ENCODE measurements at places on chromosomes 7 and 10. TPM values are rescaled to one million over a fixed set of nuclear protein-coding genes. Genes with fewer than 3 reads are reported as not detected.

DNA sequence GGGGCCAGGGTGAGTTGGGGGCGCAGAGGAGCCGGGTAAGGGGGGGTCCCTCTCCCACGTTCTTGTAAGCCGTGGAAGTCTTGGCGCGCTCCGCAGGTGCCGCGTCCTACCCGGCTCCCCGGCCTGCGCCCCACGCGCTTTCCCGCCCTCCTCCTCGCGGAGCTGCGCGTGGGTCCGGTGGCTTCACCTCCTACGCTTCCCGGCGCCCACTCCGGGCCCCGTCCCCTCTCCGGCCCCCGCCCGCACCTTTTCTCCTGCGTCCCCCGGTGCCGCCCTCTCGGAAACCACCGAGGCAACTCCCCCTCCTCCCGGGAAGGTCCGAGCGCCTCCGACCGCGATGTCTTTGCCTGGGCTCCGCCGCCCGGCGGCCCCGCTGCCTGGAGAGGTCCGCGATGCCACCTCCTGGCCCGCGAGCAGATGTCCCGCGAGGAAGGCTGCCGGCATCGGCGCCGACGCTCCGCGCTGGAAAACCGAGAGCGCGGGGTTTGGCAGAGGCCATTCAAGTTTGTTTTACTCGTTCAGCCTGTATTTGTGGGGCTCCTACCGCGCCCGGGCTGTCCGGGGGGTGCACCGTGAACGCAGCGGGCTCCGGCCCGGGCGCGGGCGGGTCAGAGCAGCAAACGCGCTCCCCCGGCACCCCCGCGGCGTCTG, 2.4 kb upstream of the NKX6-2 start:
- ATAC-seq = no peak

DNA sequence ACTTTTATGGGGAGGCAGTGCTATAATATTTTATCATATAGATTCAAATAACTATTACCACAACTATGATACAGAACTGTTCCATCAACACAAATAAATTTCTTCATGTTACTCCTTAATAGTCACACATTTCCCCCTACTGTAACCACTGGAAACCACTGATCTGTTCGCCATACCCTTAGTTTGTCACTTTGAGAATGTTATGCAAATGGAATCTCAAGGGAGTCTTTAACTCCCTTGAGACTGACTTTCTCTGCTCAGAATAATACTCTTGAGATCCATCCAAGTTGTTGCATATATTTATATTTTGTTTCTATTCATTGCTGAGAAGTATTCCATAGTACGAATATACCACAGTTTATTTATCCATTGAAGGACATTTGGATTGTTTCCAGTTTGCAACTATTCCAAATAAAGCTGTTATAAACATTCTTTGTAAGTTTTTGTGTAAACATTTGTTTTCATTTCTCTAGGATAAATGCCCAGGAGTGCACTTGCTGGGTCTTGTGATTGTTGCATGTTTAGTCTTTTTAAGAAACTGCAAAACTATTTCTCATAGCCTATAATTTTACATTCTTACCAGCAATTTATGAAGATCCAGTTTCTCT, 19.7 kb upstream of the PON2 start:
- ATAC-seq = no peak

- no peak for ATAC-seq
Observed at GRCh38 chr7:94540428-94540827, 30.8 kb downstream of the CASD1 start.

- ATAC-seq = no peak
Observed at GRCh38 chr7:26792576-26792975, 71.8 kb downstream of the SKAP2 start.

DNA sequence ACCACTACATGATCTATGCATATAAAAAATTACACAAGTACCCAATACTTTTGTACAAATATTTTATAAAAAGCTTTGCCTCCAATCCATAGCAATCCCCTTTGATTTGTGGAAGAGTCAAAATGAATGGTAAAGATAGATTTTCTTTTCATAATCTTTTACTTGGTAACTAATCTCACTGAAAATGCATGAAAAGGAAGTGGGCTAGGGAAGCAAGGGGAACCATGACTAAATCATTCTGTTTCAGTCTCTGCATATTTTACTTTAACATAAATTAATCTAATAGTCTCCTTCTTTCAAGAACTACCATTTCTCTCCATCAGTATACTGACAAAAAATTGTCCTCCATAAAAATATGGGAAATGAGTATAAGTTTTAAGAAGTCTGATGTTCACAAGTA, 96.9 kb downstream of the TES start:
- no peak for ATAC-seq

DNA sequence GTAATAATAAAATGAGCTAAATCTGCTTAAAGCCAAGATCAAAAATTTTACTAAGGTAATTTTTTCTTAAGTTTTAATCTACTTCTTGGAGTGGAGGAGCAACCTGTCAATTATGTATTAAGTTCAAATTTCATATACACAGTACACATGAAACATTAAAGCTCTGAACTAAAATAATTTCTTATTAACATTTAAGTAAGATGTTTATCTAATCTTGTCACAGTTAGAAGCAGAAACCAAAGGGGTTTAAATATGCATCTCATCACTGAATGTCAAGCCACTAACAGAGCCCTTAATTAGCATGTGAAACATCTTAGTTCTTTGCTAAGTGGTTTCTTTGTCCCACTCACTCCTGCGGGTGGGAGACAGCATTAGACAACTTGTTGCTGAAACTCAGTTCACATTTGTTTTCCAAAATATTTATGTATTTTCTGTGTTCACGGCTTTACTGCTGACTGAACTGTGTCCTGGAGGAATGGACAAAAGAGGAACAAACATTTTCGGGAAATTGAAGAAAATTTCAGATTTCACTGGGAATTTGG, 130.9 kb upstream of the MBL2 start:
- ATAC-seq = no peak

- ATAC-seq = no peak
Observed at GRCh38 chr10:50336140-50336539, 84.8 kb upstream of the ASAH2 start.

DNA sequence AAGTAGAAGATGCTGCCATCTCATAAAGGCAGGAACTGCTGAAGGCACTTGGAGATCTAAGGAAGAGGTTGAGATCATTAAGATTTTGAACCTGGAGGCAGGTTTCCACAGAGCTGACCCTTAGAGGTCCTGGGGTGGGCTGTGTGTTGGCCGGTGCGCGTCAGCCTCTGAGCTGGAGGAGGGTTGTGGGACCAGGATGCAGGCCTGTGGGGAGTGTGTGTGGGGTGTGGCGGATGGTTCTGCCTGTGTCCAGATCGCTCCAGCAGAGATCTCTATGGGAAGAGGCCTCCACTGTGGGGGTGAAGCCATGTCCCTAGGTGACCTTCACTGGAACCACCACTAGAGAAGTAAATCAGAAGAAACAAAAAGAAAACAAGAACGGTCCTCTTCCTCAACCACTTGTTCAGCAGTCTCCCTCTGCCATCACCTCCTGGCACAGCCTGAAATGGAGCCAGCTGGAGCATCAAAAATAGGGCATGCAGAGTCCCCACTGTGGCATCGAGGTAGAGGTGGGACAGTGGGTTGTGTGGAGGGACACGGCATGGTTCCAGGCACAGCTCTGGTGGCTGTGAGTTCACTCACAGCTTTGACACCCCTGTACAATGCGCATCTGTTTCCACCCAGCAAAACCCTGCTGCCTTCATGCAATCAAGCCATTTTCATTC, 453.8 kb downstream of the TCERG1L start:
- no peak for ATAC-seq

GJD4 gene
- total RNA-seq = not detected

ENO4 gene
- total RNA-seq = 0.67 TPM

PTER gene
- total RNA-seq = 10.1 TPM

ASB10 gene
- not detected for total RNA-seq

MEST gene
- total RNA-seq = 2.5 TPM

CEP55 gene
- total RNA-seq = 3.6 TPM

EN2 gene
- not detected for total RNA-seq

All from gastroesophageal sphincter (tissue), 4 donors.